H1 (cell line): ENCODE measurements at places on chromosomes 12 and 14.

DNA sequence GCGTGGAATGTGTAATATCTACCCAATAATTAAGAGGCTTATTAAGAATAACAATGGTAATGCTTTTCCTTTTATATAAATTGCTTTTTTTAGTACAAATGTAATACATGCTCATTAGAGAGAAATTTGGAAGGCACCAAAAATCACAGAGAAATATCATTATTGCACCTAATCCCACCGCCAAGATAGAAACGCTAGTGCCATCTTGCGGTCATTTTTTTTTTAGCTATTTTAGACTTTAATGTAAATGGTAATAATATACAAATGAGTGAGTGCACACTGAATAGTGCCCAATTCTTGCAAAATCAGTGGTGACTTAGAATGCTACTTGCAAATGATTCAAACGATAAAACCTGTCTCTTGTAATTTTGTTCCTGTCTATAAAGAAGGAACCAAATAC is 576.8 kb upstream of the TMEM132C start:
- DNase-seq = no peak

DNA sequence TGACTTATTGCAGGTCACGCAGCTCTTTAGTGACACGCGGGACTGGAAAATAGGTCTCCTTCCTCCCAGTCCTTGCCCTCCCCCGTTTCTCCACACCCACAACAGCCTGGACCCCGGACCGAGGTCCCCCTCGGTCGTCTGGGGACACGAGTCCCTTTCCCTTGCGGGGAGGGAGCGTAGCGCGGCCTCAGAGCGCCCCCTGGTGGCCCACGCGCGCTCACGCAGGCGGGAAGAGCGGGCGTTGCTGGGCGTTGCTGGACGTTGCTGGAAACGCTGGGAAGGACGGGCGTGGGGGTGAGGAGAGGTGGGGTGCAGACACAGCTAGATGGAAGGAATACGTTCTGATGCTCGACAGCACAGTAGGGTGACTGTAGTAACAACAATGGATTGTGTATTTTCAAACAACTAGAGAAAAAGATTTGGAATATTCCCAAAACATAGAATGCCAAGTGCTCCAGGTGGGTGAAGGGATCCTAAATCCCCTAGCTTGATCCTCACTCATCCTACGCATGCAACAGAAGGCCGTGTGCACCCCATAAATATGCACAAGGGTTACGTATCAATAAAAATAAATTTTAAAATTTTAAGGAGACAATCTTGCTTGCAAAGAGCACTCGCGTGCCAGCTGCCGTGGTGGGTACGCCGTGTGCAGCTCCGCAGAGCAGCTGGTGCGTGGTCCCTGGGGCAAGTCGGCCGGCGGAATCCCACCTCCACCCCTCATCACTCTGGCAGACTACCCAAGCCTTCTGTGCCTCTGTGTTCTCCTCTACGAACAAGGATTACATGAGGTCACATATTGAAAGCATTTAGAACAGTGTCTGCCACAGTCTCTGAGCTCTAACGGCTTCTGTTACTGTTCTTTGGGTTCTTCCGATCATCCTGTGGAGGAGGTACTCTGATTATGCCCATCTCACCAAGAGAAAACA is 87.4 kb downstream of the B4GALNT3 start:
- DNase-seq = peak; percentile 89

DNA sequence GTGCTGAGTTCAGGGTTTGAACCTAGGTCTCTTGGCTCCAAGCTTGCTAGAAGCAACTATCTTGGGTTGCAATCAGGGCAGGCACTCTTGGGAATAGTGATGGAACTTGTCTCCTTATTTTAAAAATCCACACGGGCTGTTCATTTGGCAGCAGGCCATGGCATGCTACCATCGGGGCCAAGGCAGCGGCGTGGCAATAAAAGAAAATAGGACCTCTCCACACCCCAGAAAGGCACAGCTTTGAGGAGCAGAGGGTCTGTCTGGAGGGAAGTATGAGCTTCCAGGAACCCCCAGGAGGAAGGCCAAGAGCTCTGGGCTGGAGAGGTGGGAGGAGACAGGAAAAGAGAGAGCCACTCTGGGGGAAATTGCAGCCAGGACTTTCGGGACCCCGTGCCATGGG is 15.3 kb downstream of the RPS6KL1 start:
- DNase-seq = no peak

DNA sequence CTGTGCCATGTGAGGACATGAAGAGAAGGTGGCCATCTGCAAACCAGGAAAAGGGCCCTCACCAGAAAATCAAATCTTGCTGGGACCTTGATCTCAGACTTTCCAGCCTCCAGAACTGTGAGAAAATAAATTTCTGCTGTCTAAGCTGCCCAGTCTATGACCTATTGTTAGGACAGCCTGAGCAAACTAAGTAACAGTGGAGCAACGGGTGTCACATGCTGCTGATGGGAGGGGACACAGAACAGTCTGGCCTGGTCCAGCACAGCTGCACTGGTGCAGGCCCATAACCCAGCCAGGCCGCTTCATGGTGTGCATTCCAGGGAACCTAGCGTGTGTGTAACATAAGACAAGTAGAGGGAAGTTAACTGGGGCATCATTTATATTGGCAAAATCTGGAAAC is 42.1 kb downstream of the GRIP1 start:
- DNase-seq = no peak

GRCh38 chr12:93019975-93020630 is 91.0 kb upstream of the EEA1 start:
- DNase-seq = no peak

- no peak for DNase-seq
Observed at GRCh38 chr12:66708704-66709456, 30.0 kb upstream of the GRIP1 start.

- DNase-seq = no peak
Observed at GRCh38 chr12:8834230-8834629, 11.8 kb downstream of the A2ML1 start.

DNA sequence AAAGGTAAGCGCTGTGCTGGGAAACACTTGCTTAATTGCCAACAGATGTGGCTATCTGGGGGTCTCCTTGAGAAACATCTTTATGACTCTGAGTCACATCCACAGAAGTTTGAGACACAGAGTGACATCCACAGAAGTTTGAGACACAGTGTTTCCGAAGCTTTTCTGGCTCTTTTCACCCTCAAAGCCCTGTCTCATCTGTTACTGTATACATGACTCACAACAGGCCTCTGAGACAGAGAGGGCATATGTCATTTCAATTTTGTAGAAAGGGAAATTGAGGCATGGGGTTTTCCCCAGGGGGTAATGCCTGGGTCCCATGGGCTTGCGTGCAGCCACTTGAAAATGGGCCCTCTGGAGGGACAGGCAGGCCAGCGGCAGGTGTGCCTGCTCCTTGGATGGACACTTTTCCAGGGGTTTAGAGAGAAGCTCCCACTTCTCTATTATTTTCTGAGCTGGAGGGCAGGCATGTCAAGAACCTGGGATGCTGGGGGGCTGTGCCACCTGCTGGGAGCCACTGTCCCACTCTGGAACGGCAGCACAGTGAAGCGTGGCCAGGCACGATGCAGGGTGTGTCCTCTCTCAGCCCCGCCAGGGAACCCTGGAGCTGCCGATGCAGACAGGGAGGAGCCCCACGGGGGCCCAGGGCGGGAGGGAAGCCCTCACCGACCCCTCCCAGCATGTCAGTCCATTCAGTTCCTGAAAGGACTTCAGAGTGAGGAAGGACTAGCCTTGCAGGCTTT is 111.3 kb upstream of the FKBP4 start:
- DNase-seq = no peak

DNA sequence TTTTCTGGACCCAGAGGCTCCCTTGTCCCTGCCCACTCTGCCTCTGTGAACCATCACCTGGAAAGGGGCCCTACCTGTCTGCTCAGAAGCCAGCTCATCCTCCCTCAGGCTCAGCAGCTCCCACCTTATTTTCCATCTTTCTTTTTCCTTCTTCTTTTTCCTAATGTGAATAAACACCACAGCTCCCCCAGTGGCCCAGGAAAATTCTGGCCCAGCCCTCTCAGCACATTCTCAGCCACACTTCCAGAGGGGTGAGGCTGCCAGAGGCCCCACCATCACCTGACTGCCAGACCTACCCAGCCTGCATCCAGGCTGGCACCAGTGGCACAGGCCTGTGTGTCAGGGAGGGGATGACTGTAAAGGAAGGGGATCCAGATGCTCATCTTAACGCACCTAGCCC is 23.0 kb downstream of the ZFHX2 start:
- DNase-seq = no peak
